ENCODE measurements at places on chromosomes 12 and 14. TPM values are rescaled to one million over a fixed set of nuclear protein-coding genes. Genes with fewer than 3 reads are reported as not detected.

DNA sequence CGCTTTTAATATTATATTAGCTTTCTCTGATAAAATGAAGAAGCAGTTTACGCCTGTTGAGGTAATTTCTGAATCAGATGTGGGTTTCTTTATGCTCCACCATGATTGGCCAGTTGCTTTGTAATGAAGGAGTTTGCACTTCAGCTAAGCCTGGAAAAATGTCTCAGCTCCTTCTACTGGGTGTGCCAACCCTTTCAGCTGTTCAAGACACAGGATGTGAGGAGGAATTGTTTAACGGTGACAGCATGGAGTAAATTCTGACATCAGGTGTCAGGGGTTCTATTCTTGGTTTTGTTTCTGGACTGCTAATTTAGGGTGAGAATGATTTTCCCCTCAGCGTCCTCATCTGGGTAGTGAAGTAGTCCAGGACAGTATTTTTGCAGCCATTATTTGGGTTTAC lies 43.5 kb downstream of the FLRT2 start:
- H3K27ac ChIP-seq = no peak overlapping the region
- H3K4me1 ChIP-seq = peaks cover 27% of the 10 kb centered on the region
- H3K36me3 ChIP-seq = no peaks in the 10 kb centered on the region
- H3K4me3 ChIP-seq = no peak overlapping the region

- H3K4me3 ChIP-seq = no peak overlapping the region
- H3K27ac ChIP-seq = no peak overlapping the region
- no peak for DNase-seq
- no peaks in the 10 kb centered on the region for H3K4me1 ChIP-seq
- peaks cover 14% of the 10 kb centered on the region for H3K36me3 ChIP-seq
- no peaks in the 10 kb centered on the region for H3K27me3 ChIP-seq
These were observed 29.4 kb downstream of the POLR3B start for GRCh38 chr12:106386813-106387535.

GRCh38 chr12:128111951-128112350 lies 155.0 kb upstream of the TMEM132C start:
- peaks cover 15% of the 10 kb centered on the region for H3K36me3 ChIP-seq
- no peak overlapping the region for H3K27ac ChIP-seq
- DNase-seq = no peak
- no peaks in the 10 kb centered on the region for H3K4me1 ChIP-seq
- no peak overlapping the region for H3K4me3 ChIP-seq

- peaks cover 5% of the 10 kb centered on the region for H3K27me3 ChIP-seq
- no peak overlapping the region for H3K4me3 ChIP-seq
- H3K4me1 ChIP-seq = peaks cover 3% of the 10 kb centered on the region
- peaks cover 16% of the 10 kb centered on the region for H3K36me3 ChIP-seq
- H3K27ac ChIP-seq = no peak overlapping the region
- DNase-seq = no peak
These were observed 27.8 kb downstream of the ANKRD9 start for GRCh38 chr14:102481791-102482238.

GRCh38 chr12:119014368-119014767 lies 33.0 kb downstream of the SRRM4 start:
- no peak overlapping the region for H3K27ac ChIP-seq
- peaks cover 2% of the 10 kb centered on the region for H3K27me3 ChIP-seq
- H3K4me3 ChIP-seq = no peak overlapping the region
- H3K36me3 ChIP-seq = no peaks in the 10 kb centered on the region

GRCh38 chr14:101878211-101878821 lies 86.1 kb upstream of the DYNC1H1 start:
- DNase-seq = no peak
- peaks cover 3% of the 10 kb centered on the region for H3K27me3 ChIP-seq
- H3K4me3 ChIP-seq = no peak overlapping the region
- H3K27ac ChIP-seq = no peak overlapping the region
- no peaks in the 10 kb centered on the region for H3K4me1 ChIP-seq

Gene KRT2
- not detected for total RNA-seq

Measured in endothelial cell (in vitro differentiated cells).